ENCODE measurements at places on chromosomes 5 and 9.

DNA sequence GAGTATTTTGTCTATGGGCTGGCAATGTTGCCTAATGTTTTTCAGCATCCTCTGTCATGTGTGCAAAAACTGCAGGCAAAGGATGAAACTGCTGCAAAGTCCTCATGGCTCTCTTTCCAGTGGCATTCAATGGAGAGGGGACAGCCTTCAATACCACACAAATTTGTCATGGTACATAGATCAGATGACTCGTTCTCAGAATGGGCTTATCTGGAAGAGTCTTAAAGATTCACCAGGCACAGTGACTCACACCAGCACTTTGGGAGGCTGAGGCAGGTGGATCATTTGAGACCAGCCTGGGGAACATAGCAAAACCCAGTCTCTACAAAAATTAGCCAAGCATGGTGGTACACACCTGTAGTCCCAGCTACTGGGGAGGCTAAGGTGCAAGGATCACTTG lies 5.3 kb downstream of the CDKN2AIPNL start:
- no peak for DNase-seq

GRCh38 chr9:24698881-24699518 lies 153.3 kb upstream of the IZUMO3 start:
- no peak for DNase-seq

DNA sequence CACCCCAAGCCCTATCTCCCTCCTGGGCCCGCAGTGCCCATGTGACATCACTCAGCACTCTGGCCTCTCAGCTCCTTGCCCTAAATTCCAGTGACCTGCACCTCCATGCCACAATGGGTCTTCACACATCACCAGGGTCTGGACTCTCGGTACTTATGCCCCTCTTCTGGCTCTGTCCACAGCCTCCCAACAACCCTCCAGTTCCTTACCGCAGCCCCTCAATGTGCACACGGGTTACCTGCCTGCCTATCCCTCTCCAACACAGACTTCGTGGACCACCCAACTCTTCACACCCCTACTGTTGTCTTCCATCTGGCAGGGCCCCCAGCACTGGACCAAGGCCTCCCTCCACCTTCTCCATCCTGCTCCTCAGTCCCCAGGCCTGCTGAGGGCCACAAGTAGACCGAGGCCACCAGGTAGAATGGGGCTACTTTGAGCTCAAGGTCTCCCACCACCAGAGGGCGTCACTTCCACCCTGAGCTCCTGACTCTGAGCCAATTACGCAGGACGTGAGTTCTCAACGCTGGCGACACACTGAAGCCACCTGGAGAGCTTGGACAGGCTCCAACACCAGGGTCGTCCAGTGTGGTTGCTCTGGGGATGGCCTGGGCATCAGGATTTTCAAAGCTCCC lies 172.1 kb downstream of the GABBR2 start:
- peak; percentile 59 for DNase-seq

GRCh38 chr5:142326480-142326938 lies 1.7 kb upstream of the SPRY4 start:
- no peak for DNase-seq

- DNase-seq: no peak
Measured at GRCh38 chr5:162163663-162164062, 96.1 kb downstream of the GABRG2 start.

DNA sequence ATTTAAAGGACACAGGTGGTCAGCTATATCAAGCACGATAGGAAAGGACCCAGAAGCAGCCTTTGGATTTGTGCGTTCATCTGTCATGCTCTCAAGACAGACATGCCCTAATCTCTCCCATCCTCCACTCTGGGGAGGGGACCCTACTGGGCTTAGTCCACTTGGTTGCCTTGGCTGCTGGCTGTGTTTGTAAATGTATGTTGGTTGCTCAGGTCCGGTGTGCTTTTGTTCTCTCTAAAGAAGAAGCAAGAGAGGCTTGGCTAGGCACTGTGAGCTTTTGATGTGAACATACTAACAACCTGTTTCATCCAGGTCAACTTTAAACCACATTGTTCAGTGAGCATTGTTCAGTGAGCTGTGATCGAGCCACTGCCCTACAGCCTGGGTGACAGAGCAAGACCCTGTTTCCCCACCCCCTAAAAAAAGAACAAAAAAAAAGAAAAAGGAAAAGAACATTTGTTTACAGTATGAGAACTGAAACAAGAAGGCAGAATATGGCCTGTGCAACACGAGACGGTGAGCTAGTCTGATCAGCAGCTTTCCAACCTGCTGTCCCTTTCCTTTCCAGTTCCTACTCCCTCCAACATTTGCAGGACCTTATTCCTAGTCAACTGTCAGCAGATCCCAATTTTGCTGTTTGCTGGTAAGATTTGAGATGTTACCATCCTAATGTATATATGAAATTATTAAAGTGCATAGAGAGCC lies 228.3 kb downstream of the ARHGAP26 start:
- DNase-seq: peak; percentile 27

DNA sequence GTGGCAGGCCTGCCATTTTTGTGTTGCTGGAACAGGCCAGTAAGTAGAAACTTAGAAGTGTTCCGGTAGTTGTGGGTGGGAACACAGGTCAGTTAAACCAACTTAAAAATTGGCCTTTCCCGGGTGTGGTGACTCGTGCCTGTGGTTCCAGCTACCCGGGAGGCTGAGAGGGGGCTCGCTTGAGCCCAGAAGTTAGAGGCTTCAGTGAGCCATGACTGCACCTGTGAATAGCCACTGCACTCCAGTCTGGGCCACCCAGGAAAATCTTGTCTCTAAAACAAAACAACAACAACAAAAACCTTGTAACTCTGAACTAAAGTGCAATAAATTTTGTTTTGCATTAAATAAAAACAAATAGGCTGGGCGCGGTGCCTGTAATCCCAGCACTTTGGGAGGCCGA lies 1.4 kb upstream of the NHP2 start:
- no peak for DNase-seq

DNA sequence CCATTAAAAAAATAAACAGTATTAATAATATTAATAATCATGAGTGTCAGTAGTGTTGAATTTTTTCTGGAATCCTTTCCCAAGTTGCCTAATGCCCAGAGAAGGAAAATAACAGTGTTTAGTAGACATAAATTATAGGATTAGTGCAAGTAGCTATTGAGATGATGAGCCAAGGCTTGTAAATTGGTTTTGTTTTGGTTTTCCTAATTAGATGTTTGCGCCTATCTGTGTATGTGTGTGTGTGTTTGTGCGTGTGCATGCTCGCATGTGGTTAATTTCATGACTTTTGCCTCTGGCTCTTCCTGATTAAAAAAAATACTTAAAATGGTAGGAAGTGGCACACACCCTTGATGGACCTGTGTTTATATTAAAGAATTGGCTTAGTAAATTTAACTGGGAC lies 55.4 kb downstream of the FXN start:
- no peak for DNase-seq

DNA sequence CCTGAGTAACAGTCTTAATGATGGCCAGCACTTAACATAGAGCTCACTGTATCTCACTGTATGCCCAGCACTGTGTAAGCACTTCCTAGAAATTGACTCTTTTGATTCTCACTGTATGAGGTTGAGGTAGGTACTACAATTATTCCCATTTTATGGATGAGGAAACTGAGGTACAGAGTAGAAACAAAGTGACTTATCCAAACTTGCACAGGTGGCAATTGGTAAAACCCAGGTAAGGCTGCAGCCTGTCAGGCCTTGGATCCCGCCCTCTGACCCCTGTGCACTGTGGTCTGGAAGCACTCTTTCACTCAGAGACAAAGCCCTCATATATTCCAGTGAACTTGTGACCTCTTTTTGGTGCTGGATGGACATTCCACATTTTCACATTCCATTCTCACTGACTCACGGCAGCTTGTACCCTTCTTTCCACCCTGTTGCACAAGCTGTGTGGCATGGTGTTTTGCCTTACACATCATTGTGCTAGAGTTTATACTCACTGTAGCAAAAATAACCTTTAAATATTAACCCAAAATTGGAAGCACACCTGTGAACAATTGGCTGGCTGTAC lies 21.7 kb downstream of the ANKRD55 start:
- no peak for DNase-seq

GRCh38 chr9:113559834-113560800 lies 96.6 kb downstream of the RGS3 start:
- no peak for DNase-seq

DNA sequence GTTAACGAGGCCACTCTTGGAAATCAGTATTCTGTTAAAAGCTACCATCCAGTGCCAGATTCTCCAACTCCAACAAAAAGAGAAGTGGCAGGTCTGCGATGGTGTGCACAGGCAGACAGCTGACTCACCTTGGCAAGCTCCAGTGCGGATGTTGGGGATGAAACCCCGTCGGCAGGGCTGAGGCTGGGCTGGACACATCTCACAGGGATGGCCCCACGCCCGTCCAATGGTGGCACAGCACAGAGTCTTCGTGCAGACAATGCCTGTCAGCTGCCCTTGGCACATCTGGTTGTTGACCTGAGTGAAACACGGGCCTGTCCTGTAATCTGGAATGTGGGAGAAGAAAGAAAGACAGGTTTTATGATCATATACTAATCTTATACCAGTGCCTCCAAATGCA lies 73.4 kb downstream of the FBN2 start:
- no peak for DNase-seq

DNA sequence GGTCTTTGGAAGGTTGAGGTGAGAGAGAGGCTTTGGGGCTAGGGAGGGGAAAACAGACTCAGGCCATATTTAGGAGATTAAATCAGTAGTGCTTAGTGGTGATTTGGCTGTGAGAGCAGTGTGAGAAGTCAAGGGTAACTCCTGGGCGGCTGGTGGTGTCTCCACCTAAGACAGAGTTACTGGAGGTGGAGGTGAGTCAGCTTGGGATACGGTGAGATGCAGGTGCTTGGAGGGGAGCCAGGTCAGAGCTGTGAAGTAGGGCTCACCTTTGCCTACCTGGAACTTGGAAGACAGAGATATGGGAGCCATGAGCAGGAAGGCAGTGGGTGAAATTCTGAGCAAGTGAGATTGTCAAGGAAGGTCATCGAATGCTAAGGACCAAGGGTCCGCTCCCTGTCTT lies 24.5 kb downstream of the RGS3 start:
- DNase-seq: no peak

DNA sequence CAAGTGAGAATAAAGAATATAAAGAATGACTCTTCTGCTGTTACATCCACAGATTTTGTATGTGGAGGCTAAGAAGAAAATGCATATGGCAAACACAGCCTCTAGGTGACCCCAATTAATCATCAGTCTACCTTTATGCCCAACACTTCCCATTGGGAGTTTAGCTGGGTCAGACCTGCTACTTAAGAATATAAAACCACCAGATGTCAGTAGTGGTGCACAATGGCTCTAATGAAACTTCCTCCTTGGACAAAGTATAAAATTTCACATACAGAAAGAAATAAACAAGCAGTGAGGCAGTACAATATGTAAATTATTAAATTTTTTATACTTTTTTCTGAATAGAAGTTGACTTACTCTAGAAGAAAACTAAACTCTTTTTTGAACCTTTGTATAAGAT lies 539.9 kb downstream of the BRINP1 start:
- no peak for DNase-seq

DNA sequence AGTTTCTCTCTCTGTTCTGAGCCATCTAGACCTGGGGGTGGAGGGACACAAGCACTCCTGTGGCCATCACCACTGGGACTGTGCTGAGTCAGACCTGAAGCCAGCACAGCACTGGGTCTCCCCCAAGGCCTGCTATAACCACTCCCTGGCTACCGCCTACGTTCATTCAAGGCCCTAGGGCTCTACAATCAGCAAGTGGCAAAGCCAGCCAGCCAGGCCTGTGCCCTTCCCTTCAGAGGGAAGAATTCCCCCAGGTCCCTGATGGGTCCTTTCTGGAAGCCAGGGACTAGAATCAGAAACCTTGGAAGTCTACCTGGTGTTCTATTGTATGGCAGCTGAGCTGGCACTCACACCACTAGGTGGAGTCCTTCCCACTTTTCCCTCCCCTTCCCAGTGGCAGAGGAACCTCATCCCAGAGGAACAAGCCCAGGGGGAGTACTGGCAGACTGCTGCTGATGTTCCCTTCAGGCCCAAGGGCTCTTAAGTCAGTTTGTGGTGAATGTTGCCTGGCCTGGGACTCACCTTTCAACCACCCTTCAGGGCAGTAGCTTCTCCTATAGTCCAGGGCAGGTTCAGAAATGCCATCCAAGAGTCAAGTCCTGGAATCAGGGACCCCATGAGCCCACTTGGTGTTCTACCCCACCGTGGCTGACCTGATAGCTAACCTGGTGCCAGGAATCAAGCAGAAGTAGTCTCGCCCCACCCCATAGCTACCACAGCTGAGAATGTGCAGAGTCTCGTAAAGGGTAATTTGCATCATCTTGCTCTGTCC lies 20.0 kb downstream of the JMY start:
- no peak for DNase-seq

GRCh38 chr5:50730336-50730735 lies 63.9 kb downstream of the PARP8 start:
- no peak for DNase-seq

GRCh38 chr9:133928248-133928764 lies 63.8 kb downstream of the VAV2 start:
- no peak for DNase-seq

GRCh38 chr5:43642428-43642827 lies 39.4 kb downstream of the NNT start:
- no peak for DNase-seq

DNA sequence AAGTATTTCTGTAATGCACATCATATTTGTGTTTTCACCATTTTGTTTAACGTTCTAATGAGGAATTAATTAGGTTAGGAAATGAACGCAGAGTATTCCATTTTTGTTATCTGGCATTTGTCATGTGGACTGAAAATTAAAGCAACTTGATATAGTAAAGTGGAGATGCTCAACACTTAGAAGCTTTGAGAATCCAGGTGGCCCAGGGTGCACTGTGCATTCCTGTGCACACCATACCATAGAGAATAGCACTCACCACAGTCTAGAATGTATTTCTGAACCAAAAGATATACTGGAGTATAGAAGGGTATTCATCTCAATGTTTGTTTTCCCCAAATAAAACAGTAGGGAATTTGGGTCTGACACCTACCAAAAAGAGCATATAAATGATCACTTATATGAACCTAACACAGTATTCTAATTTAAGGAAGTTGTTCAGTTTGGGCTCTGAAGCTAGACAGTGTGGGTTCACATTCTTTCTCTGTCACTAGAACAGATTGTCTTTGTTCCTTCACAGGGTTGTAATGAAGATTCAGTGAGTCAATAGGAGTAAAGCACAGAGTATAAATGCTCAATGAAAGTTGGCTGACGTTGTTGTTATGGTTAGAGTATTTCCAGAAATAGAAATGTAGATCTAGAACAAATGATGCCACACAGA lies 125.6 kb upstream of the DMRT1 start:
- DNase-seq: no peak

DNA sequence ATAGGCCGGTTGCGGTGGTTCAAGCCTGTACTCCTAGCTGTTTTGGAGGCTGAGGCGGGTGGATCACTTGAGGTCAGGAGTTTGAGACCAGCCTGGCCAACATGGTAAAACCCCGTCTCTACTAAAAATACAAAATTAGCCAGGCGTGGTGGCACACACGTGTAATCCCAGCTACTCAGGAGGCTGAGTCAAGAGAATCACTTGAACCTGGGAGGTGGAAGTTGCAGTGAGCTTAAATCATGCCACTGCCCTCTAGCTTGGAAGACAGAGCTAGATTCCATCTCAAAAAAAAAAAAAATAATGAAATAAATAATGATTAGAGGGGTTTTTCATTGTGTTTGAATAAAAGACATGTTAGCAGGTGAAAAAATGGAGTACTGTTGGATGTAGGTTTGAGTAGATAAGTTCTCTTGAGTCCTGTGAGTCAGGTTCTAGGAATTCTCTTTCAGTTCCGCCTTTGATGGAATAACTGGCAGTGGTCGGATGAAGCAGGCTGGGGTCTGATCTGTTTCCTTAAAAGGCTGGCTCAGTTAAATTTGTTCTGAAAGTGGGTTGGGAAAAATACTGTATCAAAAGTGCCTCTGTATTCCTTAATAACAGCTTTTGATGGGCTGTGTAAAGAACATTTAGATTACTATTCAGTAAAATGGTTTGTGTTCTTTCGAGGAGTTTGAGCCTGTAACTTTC lies 73.2 kb downstream of the AOPEP start:
- DNase-seq: no peak
